Fibroblast of skin of right quadriceps (primary cell): ENCODE measurements at places on chromosomes 1 and 21.

DNA sequence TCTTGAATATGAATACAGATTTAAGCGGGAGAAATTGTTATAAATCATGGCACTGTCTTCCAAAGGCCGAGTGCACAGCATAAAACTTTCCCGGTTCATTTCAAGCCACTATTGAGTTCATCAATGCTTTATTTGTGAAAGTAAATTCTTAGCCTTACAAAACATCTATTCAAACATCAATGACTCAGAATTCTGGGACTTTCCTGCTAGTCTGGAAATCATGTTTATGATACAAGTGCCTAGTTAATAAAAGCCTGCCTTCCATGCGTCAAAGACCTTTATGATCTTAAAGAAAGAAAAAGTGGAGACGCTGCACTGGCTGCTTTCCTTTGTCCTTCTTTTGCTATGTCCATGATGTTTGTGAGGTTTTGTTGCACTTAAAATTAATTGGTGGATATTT, 137.7 kb downstream of the SETD4 start:
- DNase-seq: no peak

GRCh38 chr1:161166669-161167548, 683 bp downstream of the PPOX start:
- DNase-seq: no peak

DNA sequence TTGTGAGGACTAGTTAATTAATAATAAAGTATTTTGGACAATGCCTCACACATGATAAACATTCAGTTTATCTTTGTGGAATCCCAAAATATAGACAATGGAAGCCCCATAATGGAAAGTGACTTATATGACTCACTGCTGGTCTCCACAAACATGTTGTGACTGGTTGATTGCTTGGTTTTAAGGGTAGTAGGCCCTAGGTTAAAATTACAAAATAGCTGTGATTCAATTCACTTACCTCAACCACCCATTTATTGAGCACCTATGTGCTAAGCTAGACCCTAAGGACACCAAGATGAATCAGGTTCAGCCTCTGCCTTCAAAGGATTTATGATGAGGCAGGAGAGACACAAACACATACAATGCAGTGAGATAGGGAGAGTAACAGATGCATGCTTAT, 42.4 kb downstream of the KANK4 start:
- no peak for DNase-seq

- DNase-seq: peak; percentile 21
These were observed 16.8 kb upstream of the STMN1 start for GRCh38 chr1:25922971-25923552.

DNA sequence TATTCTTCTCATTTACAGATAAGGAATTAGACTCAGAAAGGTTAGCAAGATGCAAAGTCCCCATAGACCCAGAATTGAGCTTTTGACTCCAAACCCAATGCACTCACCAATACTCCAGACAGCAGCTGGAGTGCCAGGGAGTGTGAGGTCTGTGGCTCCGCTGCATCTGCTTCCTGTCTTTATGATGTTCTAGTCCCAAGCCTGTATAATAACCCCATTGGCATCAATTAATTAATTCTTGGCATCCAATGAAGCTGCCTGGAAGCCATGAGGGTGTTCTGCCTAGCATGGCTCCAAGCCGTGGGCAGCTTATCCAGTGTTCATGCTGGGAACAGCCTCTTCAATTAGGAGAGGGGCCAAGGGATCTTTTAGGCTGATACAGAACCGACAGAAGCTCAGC, 188.7 kb downstream of the GIPC2 start:
- DNase-seq: no peak

- peak; percentile 75 for DNase-seq
These were observed 5.6 kb downstream of the OSBPL9 start for GRCh38 chr1:51622455-51622913.

DNA sequence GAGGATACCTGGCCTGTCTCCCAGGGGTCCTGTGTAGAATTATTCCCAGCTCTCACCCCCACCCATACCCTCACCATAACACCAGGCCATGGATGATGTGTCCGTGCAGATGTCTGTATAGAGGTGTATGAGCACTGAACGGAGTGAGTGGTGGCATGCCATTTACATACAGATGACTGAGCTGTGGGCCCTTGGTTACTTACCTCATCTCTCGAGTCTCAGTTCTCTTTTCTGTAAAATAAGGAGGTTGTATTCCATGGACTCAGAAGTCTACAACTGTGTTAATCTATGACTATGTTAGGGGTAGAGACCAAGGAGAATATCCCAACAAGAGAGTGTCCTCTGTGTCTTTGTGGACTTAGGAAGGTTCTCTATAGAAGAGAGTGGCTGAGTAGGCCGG, 65.6 kb upstream of the CD1D start:
- no peak for DNase-seq

DNA sequence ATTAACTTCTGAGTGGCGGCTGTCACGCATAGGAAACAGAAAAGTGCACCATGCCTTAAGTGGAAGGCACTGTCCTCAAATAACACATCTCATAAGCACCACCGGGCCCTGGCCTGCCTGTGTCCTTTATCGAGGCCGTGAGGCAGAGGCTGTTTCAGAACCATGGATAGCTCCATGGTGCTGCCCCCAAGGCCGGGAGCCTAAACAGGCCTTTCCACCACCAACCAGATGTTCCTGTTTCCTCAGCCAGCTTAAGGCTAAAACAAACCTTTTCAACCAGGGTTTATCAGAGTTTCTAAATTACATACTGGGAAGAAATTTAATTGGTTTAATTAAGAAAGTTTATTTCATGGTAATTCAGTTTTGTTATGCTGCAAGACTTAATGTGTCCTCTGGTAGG, 114.4 kb downstream of the DMRTA2 start:
- DNase-seq: peak; percentile 32

- DNase-seq: peak; percentile 71
These were observed 3.4 kb downstream of the PPP2R5A start for GRCh38 chr1:212288615-212289014.

- DNase-seq: no peak
These were observed 286.2 kb downstream of the SPATA17 start for GRCh38 chr1:217917281-217917887.

DNA sequence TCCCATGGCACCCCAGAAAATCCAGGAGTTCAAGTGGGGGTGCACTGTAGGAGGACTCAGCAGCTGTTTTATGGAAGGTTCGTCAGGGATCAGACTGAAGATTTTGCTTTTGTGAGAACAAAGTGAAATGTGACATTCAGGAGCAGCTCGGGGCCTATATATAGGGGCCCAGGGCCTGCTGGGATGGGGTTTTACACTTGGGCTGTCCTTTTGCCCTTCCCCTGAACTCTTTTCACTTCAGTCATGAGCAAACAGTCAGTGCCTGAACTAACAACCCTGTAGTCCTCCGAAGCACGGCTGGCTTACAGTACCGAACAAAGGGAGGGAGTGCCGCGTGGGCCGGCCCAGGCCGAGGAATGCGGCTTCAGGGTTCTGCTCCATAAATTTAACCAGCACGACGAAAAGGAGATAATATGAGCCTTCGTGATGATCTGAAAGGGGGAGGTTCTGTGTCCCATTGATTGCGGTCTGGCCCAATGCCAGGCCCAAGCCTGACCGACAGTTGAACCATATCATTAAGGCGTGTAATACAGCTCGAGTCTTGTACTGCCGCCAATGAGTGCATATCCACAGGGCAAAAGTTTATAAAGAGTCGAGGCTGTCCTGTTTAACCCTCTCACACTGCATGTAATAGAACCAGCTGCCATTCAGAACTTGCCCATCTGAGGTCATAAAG, 139.9 kb downstream of the DHRS3 start:
- peak; percentile 100 for DNase-seq

DNA sequence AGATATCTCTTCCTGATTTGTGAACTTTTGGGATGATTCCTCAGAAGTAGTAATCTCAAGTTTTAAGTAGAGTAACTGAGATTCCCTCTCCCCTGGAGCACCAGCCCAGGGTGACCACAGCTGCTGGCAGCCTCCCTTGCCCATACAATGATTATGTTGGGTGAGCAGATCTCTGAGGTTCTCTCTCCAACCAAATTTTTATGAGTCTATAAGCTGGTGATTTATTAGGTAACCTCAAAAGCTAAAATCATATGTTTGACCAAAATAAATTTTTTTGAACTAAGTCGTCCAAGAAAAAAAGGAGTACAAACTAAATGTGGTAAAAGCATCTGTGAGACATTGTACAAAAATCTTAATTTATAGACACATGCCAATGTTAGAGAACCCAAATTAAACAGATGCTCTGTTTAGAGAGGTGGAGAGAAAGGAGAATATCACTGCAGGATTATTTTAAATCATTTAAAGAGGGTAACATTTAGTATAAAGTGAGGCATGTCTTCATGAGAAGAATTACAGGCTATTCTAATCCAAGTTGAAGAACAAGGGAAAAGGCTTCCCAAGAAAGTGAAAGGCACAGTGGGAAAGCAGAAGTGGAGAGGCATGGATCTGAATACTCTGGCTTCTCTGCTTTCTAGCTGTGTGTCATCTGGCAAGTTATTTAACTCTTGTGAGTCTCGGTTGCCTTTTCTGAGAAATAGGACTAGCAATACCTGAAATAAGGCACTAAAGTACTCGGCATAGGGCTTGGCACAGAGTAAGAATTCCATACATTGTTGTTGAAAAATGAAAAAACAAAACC, 2.5 kb downstream of the AKNAD1 start:
- peak; percentile 55 for DNase-seq

DNA sequence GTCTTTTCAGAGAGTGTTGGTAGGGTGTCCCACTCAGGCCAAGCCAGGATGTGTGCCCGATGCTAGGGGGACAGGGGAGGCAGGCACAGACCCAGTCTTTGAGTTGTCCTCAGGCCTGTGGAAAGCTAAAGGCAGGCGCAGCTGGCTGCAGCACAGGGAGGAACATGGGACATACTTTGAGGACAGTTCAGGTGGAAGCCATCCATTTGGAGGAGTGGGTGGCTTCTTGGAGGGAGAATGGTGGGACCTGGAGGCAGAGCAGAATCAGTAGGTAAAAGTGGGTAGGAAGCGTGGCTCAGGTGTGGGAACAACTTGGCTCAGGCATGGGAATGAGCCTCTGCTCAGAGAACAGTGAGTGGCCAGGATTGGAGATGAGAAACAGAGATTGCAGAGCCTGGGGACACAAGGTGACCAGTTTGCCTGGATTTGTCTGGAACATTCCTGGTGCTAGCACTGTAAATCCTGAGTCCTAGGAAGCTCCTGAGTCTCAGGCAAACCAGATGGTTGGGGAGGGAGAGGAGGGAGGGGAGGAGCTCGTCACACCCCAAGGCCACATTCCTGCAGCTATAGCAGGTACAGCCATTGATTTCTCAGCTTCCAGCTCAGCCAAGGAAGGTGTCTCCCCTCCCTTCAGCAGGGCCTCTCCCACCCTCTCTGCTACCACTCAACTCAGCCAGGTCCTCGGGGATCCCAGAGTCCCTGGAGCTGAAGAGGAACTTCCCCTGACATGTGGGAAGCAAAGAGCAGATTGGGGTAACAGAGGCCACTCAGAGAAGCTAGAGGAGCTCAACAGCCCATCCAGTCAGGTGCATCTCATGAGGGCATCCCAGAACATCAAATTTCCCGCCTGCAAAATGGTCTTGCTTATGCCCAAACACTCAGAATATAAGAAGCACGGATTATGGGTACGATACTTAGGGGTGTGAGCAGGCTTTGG, 65.2 kb upstream of the TINAGL1 start:
- DNase-seq: no peak

DNA sequence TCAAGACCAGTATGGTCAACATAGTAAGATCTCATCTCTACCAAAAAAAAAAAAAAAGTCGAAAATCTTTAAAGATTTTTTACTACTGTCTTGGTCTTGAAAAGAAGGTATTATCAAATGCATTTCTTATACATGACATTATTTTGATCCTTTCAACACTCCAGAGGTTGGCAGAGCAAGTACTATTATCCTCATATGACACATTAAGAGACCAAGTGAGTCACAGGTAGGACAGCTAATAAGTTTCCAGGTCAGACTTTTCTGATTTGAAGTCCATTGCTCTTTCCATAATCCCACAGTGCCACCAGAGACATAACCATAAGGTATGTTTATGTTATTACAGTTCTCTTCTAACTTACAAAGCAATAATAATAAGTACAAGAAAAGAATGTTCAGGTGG, 15.2 kb downstream of the DBT start:
- DNase-seq: no peak
